Activated T-cell treated with anti-CD3 and anti-CD28 coated beads for 24 hours (primary cell): ENCODE measurements at places on chromosomes 5 and 9.

DNA sequence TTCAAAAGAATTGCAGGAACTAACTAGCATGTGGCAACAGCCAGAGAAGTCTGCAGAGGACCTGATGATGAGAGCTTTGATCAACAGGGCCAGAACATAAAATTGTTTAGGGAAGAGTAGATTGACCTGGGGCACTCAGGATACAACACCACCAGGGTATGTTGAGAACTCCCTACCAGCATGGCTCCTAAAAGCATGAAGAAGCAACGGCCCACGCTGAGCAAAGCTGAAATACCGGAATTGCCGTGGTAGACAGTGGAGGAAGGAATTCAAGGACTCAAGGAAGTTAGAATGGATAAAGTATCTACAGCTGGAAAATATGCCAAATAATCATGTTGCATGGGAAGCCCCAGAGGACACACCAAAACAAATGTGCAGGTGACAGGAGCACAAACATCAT lies 31.6 kb downstream of the DROSHA start:
- DNase-seq, result no peak

DNA sequence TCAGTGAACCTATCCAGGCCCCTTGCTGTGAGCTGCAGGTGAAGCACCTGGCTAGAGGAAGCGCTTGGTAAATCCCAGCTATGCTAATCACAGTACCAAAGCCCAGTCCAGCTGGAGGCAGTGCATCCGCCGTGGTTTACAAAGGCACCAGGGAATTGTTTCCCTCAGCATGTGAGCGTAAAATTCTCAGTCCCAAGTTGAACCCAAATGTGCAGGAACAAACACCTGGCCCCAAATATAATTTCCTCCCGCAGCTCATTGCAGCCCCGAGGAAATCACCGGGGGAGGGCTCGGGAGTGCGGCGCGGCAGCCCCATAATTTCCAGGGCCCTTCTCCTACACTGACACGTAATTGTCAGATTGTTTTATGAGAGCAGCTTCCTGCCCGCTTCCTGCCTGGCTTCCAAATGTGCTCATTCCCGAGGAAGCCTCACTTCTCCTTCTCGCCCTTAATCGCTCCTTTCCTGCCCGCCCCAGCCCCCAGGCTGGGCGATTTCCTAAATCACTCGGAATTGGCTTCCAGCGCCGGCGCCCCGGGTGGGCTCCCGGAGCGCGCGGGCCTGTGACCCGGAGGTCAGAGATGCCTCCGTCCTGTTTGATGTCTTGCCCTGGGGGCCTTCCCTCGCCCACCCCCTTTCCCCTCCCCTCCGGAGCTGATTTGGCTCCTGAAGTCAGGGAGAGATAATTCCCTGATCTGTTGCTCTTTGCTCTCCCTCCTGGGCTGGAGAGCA lies 134.4 kb downstream of the FGF1 start:
- DNase-seq, result no peak

- no peak for DNase-seq
These were observed 108.2 kb upstream of the MPDZ start for GRCh38 chr9:13387734-13388067.

DNA sequence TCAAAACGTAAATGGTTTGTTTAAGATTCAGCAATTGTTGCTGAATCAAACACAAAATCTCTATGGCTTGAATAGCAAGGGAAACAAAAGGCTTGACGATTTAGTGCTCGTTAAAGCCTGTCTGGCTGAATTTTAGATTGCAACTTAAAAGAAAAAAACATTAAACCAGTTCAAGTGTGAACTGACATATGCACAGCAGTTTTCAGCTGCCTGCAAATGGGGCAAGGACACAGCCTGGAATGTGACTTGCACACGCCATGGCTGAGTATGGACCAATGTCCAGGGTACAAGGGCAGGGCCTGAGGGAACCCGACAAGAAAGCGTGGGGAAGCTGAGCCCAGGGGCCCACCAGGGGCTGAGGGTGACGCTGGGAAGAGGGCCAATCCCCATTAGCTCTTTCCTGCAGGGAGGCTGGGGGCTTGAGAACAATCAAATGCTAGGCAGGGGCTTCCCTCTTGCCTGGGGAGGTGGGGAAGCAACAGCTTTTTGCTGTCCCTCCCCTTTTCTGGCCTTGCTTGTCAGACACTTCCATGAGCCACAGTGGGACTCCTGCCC lies 89.6 kb upstream of the LRRTM2 start:
- no peak for DNase-seq

GRCh38 chr9:95556521-95556920 lies 39.8 kb upstream of the PTCH1 start:
- no peak for DNase-seq

DNA sequence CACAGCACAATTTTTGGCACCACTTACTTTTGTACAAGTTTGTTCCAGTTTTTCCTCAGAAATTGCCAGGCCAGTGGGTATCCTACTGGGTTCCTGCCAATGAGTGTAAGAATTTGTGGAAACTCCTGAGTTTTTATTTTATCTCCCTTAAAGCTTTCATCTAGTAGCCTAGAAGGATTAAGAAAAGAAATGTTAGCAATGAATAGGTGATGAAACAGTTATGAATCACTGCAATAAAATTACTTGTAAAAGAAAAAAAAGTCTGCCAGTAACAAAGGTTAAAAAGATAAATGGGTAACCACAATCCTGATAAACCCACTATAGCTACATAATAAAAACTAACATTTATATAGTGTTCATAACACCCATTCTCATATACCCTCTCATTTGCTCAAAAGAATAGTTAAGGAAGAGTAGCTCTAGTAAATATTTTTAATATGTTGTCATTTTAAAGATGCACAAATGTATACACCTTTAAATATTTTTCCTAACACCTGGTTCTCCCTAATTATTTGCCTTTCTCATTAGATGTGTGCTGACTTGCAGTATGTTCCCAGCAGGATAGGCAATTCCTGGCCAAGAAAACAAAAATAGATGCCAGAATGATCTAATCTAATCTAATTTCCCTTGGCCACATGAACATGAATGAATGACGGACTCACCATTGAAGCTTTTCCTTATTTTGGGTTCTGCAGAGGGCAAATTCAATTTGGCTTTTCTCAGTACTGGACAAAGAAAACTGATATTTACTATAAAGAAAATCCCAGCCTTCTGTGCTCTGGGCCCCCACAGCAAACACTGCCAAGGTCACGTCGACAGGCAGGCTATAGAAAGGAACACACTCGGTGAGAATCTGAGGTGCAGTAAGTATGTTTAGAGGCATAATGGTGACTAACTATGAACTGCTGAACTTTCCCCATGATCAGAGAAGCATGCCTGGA lies 26.4 kb downstream of the ERAP1 start:
- DNase-seq, result no peak

GRCh38 chr9:79664375-79664831 lies 92.6 kb downstream of the TLE4 start:
- DNase-seq, result no peak

DNA sequence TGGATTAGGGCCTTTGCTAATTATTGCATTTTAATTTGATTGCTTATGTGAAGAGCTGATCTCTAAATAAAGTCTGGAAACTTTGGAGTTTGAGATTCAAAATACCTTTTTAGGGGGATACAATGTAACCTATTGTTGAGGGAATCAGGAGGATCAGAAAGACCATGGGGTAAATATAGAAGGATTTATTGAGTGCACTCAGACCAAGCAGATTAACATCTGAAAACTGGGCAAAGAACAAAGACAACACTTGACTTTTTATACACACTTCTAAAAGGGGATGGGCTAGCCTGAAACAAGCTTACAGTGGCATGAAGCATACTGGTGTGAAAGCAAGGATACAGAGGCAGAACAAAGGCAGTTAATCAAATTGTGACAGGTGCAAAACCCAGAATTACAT lies 174.3 kb downstream of the MRPS30 start:
- no peak for DNase-seq

GRCh38 chr5:163619951-163620350 lies 114.5 kb downstream of the MAT2B start:
- no peak for DNase-seq

DNA sequence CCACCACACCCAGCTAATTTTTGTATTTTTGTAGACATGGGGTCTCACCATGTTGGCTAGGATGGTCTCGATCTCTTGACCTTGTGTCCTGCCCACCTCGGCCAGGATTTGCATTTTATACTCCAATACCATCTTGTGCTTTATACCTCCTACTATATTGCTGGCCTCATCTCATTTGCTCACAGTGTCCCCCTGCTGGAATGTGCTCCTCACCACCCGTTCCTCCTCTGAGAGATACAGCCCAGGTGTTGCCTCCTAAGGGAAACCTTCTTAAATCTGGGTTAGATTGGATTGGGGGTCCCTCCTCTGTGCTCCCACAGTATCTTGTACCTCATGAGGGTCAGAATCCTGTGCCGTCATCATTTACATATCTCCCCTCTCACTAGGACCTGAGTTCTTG lies 131.7 kb downstream of the PAPPA start:
- DNase-seq, result no peak

GRCh38 chr5:81786991-81787390 lies 36.1 kb upstream of the SSBP2 start:
- no peak for DNase-seq

GRCh38 chr5:82538339-82539034 lies 260.3 kb upstream of the RPS23 start:
- no peak for DNase-seq

DNA sequence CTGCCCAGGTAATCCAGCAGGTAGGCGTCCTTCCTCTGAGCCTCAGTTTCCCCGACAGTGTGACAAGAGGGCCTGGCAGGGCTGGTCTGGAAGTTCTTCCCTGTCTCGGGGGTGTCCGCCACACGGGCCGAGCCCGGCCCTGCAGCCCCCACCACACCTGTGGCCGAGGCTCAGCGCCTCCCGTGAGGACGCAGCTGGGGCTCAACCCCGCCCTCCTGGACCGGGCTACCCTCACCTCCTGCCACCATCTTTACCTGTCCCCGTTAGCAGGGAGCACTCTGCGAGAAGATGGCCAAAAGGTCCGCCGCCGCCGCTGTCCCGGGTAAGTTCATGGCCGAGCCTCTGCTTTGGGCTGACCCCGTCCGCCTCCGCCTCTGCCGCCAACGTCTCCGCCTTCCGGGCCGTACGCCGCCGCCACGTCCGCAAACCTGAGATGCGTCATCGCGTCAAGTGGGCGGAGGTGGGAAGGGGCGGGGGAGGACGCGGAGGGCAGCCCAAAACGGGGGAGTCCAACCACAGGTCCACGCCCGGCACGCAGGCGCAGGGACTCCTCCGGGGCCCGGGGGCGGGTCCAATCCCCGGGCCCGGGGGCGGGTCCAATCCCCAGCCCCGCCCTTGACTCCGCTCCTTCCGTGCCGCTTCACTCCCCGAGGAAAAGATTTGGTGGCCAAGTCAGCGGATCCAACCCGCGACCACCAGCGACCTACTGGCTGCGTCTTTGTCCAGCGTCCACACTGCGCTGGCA lies at the start of gene LYSMD3:
Gene LYSMD3, minus strand, starts transcription at position 391 of the 745 bp plus-strand sequence. CDS start 4,295 bp downstream, outside the sequence.
- peak; percentile 94 for DNase-seq
